ENCODE measurements at places on chromosomes 2 and 18.

- DNase-seq: no peak
Measured at GRCh38 chr2:217611626-217612127, 391.1 kb downstream of the TNS1 start.

- DNase-seq: no peak
Measured at GRCh38 chr2:121155502-121156056, 129.4 kb downstream of the TFCP2L1 start.

GRCh38 chr2:28680657-28681056, 71.0 kb upstream of the PPP1CB start:
- no peak for DNase-seq

DNA sequence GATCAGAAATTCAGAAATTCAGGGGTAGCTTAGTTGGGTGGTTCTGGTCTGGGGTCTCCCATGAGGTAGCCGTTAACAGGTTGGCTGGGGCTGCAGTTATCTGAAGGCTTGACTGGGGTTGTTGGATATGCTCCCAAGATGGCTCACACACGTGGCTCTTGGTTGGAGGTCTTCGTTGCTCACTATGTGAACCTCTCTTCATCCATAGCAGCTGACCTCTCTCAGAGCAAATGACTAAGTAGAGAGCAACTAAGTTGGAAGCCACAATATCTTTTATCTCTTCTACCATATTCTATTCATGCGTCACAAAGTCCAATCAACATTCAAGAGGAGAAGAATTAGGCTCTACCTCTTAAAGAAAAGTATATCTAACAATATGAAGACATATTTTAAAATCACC, 38.7 kb upstream of the SERTAD2 start:
- DNase-seq: no peak

DNA sequence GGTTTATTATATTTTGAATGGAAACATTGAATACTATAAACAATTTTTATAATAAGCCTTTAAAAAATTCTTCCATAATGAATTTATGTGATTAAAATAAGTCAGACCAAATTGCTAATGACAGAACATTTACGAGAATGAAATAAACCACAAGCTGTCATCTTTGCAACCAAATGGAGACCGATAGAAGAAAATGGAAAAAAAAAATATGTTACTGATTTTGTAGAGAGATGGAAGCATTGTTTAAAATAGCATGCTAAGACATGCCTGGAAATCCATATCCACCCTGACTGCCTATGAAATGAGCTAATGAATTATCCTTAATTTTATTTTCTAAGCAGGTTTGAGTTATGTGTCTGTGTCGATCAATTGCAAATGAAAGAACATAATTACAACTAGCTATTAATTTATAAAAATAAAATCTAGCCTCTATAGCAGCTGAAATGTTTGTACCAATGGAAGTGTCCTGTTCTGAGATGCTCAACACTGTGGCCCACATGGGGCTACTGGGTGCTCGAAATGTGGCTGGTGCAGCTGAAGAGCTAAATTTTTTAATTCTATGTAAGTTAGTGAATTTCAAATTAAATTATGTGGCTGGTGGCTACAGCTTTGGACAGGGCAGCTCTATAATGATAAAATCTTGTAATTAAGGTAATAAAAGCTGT, 832.8 kb downstream of the RNF144A start:
- DNase-seq: no peak

DNA sequence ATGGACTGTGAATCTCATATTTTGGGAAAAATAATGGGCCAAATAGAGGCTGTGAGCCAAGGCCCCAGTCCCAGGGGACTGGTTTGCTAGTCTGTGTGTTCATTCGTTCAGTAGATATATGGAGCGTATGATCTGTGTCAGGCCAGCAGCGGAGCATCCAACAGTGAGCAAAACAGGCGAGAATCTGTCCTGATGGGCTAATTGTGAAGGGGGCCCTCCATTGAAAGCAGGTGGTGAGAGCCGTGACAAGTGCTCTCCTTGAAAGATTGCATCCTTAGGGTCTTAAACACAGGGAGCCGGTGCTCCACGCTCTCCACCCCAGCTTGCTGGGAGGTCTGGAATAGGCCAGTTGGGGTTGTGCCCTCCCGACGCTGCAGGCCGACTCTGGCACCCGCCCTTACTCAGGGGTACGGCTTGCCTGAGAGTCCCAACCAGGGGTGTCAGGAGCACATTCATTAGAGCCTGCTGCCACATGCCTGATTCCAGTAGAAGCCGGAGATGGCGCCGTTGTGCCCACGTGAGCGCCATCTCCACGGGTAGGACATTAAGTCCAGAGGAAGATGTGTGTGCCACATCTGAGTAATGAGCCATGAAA, 213.3 kb downstream of the SH3RF3 start:
- no peak for DNase-seq

DNA sequence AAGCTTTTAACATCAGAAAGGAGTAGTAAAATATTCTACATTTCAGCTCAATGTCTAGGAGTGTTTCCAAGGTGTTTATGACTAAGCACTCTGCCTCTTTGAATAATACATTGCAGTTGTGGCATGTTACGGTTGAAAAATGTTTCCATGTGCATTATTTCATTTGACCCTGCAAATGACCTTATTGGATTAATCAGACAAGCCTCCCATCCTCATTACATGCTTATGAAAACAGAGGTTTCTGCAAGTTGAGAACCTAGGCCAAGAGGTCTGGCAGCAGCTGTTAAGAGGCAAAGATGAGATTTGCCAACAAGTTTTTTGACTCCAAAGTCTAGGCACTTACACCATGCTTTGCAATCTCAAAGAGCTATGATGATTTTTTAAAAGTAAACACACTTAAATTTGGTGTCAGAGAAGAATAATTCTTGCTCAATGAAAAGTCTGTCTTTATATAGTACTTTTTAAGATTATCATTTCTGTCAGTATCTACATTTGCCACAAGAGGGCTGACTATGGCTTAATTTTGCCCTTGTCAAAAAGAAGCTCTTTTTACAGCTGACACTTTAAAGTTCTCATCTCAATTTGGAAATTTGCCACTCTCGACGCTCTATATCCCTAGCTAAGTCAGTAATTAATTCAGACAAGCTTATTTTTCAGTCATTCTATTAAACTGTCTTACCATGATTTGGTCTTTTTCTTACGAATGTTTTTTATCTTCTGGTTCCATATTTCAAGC, 260.6 kb downstream of the PAX3 start:
- no peak for DNase-seq

DNA sequence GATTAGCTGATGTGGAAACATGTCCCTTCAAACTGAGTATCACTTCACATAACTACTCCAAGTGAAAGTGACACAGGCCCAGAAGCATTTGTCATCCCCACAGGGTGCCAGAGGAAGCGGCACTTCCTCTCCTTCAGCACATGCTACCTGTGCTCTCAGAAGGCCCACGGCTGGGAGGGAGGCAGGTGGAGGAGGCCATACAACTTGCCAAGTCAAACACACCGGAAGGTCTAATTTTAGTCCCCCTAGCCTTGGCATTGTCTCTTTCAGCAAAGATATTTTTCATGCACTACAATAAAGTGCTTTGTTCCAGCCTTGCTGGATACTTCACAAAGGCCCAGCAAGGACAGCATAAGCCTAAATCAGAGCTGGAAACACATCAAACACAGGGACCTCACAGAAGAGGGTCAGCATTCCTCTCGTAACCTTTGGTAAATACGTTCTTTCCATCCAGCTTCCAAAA, 38.0 kb downstream of the VSNL1 start:
- no peak for DNase-seq

GRCh38 chr2:26477126-26477910, 606 bp downstream of the OTOF start:
- no peak for DNase-seq

DNA sequence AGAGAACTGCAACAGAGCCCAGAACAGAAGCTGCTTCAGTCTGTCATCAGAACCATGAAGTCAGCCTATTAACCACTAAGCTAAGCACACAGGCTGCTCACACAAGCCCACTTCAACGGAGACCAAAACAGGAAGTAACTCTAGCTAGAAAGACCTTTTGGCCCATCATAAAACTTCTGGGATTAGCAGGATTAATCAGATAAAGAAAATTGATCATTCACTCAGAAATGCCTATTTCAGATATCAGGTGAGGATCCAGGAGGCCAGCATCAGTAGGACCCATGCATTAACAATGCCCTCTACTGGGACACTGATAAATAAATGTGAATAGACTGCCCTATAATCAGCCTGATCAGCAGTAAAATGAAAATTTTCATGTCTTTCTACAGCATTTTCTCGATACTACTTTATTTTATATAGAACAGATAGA, 101.4 kb downstream of the WDPCP start:
- no peak for DNase-seq

GRCh38 chr2:49224426-49225010, 70.2 kb upstream of the FSHR start:
- DNase-seq: no peak

DNA sequence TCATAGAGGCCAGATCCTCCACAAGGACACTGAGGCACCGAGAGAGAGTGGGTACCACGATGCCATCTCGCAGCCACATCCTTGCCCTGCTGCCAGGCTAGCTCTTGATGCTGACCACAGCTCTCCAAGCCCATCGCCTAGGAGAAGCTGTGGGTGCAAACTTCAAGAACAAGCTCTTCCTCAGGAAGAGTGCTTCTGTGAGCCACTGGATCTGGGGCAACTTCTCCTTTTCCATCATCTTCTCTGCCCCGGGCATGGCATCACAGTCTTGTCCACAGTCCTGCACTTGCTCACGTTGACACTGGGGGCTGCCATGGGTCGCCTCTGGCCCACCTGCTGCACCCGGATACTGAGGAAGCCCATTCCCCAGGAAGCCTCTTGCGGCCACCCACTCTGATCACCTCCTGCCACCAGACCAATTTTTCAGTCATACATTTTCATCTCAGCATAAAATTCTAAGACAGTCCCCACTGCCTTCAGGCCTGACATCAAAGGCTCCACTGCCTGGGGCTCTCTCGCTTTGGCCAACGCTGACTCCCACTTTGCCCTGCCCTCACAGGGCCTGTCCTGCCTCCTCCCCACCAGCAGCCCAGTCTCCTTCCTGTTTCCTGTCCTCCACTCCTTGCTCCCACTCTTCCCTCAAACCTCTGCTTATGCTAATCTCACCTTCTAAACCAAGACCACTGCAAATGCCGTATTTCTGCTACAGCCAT, 243.9 kb downstream of the AFF3 start:
- DNase-seq: no peak

DNA sequence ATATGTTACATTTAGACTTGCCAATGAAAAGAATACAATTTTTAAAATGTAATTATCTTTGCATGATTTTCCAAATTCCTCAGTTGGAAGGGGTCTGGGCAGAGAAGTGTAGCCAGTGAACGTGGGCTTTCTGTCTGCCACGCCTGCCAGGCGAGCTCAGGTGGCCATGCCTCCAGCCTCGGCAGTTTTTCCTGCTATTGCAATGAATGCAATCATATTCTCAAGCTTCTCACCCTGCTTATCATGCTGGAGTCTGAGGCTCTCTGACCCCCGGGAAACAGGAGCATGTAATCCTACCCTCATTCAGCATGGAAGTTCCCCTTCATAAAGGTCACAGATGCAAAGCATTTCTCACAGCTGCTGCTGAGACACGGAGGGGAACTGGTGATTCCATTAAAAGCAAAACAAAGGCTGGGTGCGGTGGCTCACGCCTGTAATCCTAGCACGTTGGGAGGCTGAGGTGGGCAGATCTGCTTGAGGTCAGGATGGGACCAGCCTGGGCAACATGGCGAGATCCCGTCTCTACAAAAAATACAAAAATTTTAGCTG, 154.8 kb downstream of the MBP start:
- no peak for DNase-seq

GRCh38 chr2:25558262-25558661, 115.1 kb downstream of the DTNB start:
- no peak for DNase-seq

DNA sequence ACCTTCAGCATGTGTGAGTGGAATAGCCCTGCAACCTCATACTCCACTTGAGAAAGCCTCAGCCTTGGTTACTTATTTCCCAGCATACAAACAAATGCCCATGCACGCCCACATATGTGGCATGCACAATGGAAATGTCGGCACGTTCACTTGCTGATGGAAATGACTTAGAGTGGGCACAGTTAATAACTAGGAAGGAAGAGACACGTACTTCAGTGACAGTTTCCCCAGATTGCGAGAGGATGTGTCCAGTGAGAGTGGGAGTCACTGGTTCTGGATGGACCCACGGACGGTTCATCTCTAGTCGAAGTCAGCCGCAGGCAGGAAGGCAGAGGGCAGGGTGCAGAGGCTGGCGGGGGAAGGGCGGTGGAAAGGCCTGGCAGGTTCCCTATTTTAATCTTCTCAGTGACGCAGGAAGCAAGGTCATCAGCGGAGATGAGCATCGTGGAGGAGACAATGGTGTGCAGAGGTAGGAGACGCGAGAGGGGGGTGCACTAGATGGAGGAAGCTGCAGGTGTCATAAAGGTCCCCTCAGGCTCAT, 350.7 kb upstream of the MYT1L start:
- DNase-seq: no peak

GRCh38 chr2:181886192-181886591, 5.3 kb upstream of the ITPRID2 start:
- no peak for DNase-seq

DNA sequence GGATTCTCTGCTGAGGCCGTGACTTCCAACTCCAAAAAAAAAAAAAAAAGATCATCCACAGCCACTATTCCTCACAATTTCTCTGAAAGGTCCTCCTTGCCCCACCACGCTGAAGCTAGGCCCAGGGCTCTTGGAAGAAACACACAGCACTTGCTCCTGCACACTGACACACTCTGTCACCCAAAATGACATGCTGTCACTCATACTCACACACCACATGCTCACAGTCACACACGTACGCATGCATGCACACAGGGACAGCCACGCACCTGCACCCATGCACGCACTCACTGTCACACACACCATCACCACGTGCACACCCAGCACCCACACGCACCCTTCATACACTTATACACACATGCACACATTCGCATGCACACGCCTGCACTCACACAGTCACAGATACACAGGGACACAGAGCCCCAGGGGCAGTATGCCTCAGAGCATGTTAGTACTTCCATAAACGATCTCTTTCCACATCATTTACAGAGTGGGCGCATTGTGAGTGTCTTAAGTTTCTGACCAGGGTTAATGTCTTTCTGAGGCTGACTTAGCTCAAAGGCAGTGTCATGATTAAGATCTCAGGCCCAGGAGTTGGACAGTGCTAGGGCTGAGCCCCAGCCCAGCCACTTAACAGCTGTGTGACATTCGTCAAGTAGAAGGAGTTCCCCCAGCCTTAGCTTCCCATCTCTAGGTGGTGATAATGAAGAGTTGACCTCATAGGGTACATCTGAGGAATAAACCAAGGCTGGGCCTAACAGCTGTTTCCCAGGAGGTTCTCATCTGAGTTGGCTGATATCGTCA, 93.4 kb downstream of the GLI2 start:
- no peak for DNase-seq

- DNase-seq: no peak
Measured at GRCh38 chr2:60540074-60540473, 13.4 kb downstream of the BCL11A start.

Measured in CD8-positive, alpha-beta T cell (primary cell).